ENCODE measurements at places on chromosomes 3 and 15.

DNA sequence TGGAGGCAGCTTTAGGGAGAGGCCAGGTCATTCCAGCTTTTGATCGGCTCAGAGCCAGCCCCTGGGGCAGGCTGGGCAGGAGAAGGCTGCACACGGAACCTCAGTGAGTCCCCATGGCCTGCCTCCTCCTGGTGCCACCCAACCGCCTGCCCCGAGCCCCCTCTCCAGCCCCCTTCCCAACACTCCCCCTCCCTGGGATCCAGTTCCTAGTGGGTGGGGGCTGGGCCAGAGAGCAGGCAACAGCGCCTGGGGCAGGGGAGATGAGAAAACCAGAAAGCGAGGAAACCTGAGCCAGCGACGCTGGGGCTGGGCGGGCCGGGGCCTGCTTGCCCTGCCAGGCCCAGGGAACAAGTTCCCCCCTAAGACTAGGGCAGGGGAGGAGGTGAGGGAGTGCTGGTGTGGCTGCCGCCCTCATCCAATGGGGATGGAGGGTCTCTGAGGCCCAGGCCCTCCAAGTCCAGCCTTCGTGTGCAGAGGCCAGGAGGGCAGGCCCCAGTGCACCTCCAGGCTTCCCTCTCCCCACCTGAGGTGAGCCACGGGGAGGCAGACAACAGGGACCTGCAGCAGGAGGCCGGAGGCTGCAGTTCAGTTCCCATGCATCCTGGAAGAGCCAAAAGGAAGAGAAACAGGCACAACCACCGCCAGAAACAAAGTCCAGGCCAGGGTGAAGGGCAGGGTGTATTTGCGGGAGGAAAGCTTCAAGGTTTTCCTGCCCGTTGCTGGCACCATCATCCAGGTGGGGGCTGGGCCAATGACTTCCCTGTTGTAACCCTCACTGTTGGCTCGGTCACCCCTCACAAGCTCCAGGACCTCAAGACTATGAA, 4.0 kb upstream of the SEMA3F start:
- DNase-seq, result no peak

GRCh38 chr3:179336345-179336929, 11.1 kb upstream of the MFN1 start:
- DNase-seq, result no peak

DNA sequence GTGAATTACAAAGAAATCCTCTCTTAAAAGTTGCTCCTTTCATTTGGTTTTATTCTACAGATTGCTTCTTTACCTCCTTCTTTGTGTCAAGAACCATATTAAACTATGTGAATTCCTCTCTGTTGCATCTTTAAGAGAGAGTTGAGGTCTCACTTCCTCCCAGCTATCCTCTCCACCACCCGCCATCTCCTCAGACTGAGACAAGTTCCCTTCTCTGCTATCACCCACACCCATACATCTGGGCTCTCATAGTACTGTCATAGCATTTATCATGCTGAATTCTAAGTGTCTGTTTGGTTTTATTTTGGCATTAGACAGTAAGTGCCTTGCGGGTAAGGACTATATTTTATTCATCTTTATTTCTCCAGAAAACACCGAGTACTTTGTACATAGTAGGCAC, 54.2 kb downstream of the B3GALNT1 start:
- no peak for DNase-seq

DNA sequence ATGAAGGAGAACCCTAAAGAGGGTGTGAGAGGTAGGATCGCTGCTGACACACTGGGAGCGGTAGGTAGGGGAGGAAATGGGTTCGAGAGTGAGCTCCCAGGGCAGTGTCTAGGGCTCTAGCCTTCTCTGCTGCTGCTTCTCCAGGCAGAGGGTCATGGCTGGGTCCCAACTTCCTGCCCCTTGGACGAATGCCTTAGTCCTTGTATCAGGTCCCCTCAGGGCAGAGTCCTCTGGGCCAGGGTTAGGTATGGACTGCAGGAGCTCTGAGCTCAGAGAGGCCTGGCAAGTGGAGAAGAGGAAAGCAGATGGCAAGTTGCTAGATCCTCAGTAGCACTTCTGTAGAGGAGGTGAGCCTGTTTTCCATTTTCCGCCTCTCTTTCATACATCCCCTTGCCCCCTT, 2.9 kb downstream of the CORO2B start:
- no peak for DNase-seq

DNA sequence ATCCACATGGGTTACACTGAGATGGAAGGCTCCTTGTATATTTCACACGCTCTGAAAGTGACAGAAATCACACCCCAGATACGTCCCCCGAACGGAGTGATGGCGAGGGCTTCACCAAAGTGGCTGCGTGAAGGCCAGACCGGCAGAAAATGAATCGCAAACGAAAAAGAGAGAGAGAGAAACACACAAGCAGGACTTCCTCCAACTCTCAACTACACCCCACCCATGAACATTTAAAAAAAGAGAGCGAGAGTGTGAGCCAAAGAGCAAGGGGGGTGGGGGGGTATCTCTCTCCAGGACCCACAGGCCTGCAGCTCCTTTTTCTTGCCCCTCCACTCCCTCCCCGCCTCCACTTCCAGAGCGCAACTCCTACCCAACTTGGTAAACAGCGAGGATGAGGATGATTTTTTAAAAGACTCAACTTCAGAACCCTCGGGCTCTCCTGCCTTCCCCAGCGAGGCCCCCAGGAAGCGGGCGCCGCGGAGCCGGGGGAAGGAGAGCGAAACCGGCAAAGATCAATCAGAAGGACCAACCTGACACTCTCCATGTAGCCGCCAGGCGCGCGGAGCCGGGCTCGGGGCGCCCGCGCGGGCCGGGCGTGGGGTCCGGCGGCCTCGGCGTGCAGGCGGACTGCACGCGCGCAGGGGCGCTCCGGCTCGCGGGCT, 519.1 kb downstream of the FOXP1 start:
- peak; percentile 79 for DNase-seq

DNA sequence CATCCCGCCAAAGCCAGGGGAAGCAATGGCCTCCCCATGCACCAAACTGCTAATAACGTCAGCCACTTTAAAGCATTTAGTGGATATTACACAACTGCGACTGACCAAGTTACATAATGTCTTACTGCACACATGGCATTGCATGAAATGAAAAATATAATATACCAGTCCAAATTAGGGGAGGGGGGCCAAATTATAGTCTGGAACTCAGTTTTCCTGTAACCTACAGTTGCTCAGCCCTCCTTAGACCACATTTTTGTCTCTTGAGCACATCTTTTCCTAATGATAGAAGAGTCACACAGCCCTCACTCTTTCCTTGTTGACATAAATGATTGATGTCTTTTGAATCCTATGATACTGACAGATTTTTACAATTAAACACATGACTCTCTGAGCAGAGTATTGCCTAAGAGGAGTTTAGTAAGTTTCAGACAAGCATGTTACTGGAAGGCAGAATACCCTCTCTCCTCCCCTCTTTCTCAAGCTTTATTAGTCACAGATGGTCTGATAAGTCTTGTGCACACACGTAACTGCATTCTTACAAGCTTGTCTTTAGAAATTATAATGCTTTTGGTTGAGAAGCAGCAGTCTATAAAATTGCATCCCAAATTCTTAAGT, 1.1 kb upstream of the PLD1 start:
- peak; percentile 96 for DNase-seq

GRCh38 chr3:108415661-108416060, 94.7 kb downstream of the MYH15 start:
- DNase-seq, result no peak

- no peak for DNase-seq
Observed at GRCh38 chr3:134932035-134932434, 137.0 kb downstream of the EPHB1 start.

GRCh38 chr15:50764461-50765194, 878 bp downstream of the SPPL2A start:
- peak; percentile 8 for DNase-seq

- no peak for DNase-seq
Observed at GRCh38 chr3:152902141-152902669, 67.3 kb downstream of the P2RY1 start.

- DNase-seq, result no peak
Observed at GRCh38 chr3:139468399-139468798, 7.9 kb downstream of the RBP2 start.

DNA sequence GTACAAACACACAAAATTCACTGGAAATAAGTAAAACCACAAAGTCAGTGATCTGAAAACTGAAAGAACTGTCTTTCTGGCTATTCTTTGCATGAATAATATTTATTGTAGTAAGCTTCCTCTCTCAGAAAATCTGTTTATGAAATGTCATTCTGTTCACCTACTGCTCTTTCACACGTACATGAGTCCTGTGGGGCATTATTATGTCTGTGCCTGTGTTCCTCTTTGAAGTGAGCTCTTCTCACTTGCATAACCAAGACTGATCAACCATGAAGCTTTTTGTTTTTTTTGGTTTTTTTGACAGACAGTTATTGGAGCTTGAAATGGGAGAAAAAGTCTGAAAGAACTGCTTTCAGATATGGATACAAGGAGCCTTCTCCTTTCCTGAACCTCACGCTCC, 195.8 kb downstream of the PLCH1 start:
- DNase-seq, result no peak

DNA sequence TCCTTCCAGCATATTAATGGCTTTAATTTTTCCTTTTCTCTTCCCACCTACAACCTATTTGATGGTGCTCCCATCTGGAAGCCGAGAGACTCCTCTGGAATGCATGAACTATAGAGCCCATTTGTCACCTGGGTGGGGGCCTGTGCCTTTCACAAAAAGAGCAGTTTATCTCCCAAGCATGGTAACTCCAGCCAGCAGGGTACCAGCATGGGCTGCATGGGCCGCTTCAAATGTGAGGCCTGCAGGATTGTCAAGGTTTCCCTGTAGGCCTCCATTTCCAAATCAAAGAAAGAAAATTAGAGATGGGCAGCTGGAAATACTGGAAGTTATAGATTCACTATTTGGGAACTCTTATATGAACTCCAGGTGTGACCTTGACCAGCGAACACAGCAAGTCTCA, 50.7 kb upstream of the SKOR1 start:
- DNase-seq, result no peak

GRCh38 chr15:78018445-78018844, 59.1 kb downstream of the TBC1D2B start:
- DNase-seq, result no peak

DNA sequence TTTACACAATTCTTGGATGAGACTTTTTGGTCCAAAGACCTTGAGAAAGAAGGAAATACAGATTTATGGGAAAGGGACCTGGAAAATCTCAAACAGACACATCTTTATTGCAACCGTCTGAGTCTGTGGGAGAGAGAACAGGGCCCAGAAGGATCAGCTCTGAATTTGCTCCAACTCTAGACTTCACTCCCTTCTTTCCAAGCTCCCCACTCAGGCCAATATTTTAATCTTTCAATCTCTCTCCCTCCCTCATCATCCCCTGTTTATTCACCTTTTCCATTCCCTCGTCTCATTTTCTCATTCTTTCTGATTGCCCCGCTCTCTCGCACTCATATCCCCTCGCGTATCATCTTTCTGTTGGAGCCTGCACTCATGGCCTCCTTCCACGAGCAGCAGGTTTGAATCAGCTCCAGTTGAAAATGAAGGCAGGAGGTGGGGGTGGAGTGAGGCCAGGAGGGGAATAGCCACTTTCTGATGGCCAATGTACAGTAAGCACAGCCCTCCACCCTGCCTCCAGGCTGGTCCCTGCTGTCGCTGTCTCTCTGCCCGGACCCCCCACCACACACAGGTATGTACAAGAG, 63.6 kb upstream of the BOC start:
- DNase-seq, result no peak

- peak; percentile 35 for DNase-seq
Observed at GRCh38 chr3:78926523-78926922, 841.3 kb downstream of the ROBO1 start.

DNA sequence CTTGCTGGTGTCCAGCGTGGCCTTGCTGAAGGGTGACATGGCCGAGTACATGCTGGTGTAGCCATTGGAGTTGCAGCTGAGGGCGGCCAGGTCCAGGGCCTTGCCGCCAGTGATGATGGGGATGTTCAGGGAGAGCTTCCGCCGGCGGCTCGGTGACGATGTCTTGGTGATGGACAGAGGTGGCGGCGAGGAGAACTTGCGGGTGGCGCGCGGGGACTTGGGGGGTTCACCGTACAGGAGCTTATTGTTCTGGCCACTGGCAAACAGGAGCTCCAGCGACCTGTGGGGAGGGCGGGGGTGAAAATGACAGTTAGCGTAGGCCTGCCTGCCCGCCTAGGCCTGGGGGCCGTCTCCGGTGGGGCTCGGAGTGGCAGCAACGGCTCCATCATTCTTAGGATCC, 59.0 kb upstream of the CTSH start:
- no peak for DNase-seq

- no peak for DNase-seq
Observed at GRCh38 chr3:69189487-69189886, 67.1 kb upstream of the LMOD3 start.

Data from fibroblast of skin of back (primary cell).